ENCODE measurements at places on chromosomes 4 and X. TPM values are rescaled to one million over a fixed set of nuclear protein-coding genes. Genes with fewer than 3 reads are reported as not detected.

Gene ATP2B3
- total RNA-seq = not detected

Gene SLC7A11
- 41.3 TPM for total RNA-seq

Gene MID2
- 138 TPM for total RNA-seq

Gene NELFA
- 15.0 TPM for total RNA-seq

Gene MAGEA2B
- not detected for total RNA-seq

Gene DCHS2
- total RNA-seq = not detected

Data from bladder microvascular endothelial cell (primary cell).